ENCODE measurements at places on chromosomes 1 and 21.

- DNase-seq, result peak; percentile 29
These were observed 4.4 kb downstream of the HAX1 start for GRCh38 chr1:154276797-154277196.

GRCh38 chr1:74160046-74160445 is 37.9 kb downstream of the LRRIQ3 start:
- DNase-seq, result no peak

DNA sequence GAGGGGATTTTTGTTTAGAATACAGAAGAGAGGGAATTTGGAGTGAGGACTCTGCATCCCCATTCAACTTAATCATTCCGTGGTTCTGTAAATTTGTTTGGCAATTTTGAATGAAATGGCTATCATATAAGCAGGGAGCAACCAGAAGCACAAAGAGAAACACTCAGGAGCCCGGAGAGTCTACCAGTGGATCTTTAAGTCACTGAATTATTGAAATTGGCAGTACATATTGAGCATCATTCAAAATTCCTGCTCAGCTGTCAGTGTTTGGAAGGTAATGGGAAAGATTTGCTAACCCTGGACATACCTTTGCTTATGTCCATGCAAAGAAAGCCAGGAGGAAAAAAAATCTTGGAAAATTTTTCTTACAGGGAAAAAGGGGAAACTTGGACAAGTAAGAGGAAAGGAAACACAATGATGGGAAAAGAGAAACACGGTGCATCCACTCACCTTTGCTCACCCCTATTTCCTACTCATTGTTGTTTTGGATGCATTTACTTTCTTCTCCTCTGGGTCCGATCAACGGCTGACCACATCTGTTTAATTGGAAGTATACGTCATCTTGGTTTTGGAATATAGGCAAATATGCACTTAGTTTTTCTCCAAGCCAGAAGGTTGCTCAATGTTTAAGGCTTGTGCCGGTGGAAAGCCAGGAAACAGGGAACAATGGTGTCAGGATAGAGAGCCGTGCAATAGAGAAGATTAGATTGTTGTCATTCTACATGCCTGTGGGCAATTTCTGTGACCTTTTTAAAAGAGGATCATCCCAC is 243.0 kb upstream of the LYPLAL1 start:
- DNase-seq, result no peak

GRCh38 chr1:53395671-53396215 is 63.5 kb upstream of the DMRTB1 start:
- DNase-seq, result no peak

DNA sequence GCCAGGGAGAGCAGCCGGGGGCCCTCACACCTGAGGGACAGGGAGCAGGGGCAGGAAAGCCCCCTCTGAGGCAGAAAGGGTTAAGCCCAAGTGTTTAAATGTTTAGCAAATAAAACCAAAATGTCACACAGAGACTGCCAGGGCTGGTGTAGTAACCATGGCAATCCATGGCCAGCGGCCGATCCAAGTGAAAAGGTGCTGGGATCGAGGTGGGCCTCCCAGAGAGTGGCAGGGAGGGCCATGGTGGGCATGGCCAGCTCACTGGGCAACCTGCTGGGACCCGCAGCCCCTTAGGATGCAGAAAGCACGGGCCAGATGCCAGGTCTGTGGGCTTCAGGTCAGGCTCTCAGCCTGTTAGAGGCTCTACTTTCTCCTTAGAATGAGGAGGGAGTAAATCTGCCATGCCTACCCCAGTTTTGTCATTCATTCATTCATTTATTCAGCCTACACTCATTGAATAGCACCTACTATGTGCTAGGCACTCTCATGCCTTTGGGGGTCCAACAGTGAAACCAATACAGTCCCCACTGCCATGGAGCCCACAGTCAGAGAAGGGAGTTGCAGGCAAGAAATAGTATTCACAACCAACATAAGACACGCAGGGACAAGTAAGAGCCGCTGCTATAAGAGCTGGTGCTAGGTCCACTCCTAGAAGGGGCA is 56.1 kb downstream of the KCNN3 start:
- DNase-seq, result no peak
